ENCODE measurements at places on chromosomes 13 and 19.

DNA sequence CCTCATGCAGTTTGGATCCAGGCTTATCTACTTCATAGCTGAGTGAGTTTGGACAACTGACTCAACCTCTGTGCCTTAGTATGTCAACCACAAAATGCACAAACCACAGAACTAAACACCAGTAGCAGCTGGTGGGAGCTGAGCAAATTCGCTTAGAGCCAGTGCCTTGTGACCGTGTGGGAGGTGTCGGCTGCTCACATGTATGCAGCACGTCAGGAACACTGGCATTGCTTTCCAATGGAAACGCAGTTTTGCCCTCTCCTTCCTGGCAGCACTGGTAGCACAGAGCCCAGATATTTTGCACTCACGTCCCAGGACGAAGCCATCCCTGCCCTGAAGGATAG lies 8.3 kb upstream of the NTN5 start:
- no peak for DNase-seq

DNA sequence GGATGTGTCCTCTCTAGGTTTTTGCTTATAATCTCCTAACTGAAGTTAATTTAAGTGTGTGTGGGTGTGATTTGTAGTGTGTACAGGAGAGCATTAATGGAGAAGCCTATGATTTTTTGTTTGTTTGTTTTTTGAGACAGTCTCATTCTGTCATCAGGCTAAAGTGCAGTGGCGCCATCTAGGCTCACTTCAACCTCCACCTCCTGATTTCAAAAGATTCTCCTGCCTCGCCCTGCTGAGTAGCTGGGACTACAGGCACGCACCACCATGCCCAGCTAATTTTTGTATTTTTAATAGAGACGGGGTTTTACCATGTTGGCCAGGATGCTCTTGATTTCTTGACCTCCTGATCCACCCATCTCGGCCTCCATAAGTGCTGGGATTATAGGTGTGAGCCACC lies 20.6 kb downstream of the ZNF701 start:
- no peak for DNase-seq

DNA sequence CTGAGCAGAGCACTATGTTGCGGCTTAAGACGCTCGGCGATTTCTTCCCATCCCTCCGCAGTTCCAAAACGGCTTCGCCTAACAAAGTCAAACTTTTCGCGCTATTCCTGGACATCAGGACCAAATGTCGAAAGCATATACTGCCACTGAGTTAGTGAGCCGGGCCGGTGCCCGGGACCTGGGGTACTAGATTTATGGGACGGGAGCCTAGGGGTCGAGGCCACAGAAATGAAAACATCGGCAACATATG lies 699 bp downstream of the RCBTB2 start:
- no peak for DNase-seq

- DNase-seq, result no peak
Measured at GRCh38 chr13:113051641-113052040, 54.0 kb upstream of the F7 start.

- DNase-seq, result no peak
Measured at GRCh38 chr19:28103921-28104320, 1109.0 kb downstream of the UQCRFS1 start.

DNA sequence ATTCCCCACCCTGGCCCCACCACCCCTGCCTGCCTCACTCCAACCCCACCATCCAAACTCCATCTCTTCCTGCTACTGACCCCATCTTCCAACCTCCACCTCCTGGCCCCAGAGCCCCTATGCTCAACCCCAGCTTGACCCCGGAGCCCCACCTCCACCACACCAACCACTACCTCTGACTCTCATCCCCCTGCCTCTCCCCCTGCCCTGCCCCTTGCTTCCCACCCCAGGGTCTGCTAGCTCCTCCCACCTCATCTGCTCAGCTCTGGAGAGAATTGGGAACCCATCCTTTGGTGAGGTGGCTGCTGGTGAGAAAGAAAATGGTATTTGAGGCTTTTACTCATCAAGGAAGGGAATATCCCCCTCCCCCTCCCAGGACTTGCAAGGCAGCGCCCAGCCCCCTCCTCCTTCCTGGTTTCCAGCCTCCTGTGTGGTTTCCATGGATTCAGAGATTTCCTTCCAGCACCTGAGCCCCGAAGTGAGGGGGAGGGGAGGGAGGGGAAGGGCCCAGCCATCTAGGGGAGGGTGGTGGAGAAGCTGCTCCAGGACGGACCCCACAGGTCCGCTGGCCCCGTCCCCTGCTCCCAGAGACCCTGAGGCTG lies 11.4 kb upstream of the PEPD start:
- no peak for DNase-seq

DNA sequence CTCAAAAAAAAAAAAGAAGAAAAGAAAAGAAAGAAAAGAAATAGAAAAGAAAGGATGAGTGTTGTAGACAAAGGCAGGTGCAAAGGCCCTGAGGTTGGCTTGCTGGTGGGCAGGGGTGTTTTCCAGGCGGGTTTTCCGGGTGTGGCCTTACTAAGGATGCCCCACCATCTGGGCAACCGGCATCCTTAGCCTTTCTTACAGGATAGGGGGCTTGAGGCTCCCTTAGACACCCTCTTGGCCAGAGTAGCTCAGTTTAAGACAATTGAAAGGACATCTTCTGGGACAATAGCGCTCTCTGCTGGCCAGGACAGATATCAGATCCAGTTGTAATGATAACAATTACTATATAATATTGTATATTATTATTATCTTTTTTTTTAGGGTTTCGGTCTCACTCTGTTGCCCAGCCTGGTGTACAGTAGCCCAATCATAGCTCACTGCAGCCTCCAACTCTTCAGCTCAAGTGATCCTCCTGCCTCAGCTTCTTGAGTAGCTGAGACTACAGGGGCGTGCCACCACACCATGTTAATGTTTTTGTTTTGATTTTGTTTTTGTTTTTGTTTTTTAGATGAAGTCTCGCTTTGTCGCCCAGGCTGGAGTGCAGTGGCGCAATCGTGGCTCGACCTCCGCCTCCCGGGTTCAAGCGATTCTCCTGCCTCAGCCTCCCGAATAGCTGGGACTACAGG lies 1.4 kb upstream of the QTRT1 start:
- DNase-seq, result peak; percentile 83

DNA sequence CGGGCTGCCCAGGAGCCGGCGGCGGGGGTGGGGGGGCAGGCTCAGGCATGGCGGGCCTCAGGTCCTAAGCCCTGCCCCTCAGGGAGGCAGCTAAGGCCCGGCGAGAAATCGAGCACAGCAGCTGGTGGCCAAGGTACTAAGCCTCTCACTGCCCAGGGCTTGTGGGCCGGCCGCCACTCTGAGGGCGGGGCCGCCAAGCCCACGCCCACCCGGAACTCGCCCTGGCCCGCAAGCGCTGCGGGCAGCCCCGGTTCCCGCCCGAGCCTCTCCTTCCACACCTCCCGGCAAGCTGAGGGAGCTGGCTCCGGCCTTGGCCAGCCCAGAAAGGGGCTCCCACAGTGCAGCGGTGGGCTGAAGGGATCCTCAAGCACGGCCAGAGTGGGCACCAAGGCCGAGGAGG lies 33.1 kb downstream of the PCDH8 start:
- DNase-seq, result no peak

- peak; percentile 64 for DNase-seq
Measured at GRCh38 chr19:3365836-3366752, at the start of gene NFIC. Gene NFIC, plus strand, starts transcription at chr19:3366583. Its CDS starts 54 bp downstream, at chr19:3366637.

- DNase-seq, result no peak
Measured at GRCh38 chr13:48631441-48631840, 22.3 kb upstream of the CYSLTR2 start.

GRCh38 chr13:50998326-50998725 lies 88.7 kb downstream of the RNASEH2B start:
- DNase-seq, result no peak

- DNase-seq, result no peak
Measured at GRCh38 chr13:75454497-75454896, 27.5 kb downstream of the TBC1D4 start.

DNA sequence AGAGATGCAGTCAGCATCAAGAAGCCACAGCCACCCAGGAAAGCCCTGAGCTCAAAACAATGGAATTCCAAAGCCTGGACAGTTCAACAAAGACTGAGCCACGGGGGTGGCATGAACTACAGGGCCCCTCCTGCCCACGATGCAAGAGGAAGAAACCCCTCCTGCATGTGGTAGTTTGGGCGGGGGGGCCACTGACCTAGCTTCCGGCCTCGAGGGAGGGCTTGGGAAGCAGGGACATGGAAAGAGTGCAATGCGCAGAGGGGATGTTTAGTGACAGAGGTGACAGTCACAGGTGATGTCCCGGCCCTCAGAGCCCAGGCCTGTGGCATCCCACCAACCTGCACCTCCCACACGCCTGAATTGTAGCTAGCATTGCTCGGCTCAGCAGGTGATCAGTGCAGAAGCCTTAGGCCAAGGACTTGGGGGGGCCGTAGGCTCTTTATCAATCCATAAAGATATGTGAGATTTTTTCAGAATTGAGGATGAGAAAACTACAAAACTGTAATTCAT lies 318.8 kb downstream of the TEX29 start:
- no peak for DNase-seq

DNA sequence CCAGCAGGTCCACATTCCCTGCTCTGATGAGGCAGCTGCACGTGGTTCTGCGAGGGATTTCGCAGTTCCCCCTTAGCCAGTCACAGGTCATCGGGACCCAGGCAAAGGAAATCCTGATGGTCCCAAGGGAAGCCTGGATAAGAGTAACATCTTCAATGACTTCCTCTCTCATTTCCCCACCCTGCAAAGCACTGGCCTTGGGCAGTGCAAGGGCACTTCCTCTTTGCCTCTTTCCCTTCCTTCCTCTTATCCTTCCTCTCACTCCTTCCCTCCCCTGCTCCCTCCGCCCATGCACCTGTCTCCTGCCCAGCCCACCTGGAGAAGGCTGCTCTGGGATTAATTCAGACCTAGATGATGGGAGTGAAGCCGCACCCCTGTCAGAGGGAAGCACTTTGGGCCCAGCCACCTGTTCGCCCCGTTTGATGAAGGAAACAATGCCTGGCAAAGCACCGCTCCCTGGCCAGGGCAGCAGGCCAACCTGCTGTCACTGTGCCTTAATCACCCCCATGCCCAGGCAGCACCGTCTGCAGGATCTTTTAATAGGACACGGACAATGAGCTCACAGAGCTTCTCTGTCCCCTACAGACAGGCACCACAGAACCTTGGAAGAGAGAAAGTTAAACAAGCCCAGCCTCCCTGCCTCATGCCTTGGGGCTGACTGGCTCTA lies 113.5 kb upstream of the PABPC3 start:
- DNase-seq, result no peak

GRCh38 chr13:95385798-95386197 lies 84.5 kb upstream of the ABCC4 start:
- DNase-seq, result no peak

- no peak for DNase-seq
Measured at GRCh38 chr19:18362934-18363542, 22.6 kb downstream of the PGPEP1 start.

DNA sequence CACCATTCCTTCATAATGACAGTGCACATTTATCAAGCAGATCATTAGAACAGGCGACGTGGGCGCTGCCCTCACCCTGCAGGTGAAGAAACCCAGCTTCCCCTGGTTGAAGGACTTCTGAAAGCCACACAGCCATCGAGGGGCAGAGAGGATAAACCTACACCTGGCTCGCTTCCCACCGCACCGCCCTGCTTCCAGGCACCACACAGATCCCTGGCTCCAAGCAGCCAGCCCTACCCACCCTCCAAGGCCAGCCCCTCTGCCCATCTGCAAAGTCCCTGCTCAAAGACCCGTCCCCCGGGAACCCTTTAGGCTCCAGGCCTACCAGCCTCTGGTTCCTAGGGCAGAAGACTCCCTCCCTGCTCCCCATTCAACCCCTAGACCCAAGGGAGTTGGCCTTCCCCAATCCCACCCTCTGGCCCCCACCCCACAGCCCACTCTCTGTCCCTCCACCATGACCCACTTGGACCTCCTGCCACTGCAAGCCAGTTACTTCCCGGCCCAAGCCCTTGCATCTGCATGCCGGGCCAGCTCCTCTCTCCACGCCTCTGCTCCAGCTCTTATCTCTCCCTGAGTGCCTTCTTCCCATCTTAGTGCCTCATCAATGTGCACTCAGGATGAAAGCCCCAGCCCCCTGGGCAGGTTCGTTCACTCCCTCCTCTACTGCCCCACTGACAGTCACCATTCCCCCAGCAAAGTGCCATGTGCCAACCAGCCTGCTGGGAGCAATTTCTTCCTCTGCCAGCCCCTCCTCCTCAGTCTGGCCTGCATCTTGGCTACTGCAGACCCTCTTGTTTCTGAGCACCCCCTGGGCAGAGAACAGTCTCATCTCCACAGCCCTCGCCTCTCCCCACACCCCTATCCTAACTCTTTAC lies 28.0 kb downstream of the PEPD start:
- DNase-seq, result no peak

DNA sequence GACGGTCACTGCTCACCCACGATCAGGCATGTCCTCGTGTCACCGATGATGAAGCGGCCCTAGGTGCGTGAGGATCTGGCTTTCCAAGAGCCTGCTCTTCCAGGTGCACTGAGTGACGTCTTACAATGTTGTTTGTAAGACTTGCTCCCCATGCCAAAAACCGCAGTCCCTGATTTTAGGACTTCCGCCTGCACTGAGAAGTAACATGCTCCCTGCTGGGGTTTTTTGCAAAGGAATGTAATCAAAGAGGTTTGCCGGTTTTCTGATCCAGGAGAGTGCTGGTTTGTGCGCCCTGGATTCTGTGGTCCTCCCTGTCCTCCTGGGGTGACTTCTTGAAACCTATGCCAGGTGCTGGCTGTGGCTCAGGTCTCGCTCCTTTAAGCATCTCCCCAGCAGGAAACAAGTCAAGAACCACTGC lies 38.8 kb downstream of the MYO9B start:
- no peak for DNase-seq

GRCh38 chr13:26816881-26817280 lies 56.3 kb upstream of the GPR12 start:
- no peak for DNase-seq

DNA sequence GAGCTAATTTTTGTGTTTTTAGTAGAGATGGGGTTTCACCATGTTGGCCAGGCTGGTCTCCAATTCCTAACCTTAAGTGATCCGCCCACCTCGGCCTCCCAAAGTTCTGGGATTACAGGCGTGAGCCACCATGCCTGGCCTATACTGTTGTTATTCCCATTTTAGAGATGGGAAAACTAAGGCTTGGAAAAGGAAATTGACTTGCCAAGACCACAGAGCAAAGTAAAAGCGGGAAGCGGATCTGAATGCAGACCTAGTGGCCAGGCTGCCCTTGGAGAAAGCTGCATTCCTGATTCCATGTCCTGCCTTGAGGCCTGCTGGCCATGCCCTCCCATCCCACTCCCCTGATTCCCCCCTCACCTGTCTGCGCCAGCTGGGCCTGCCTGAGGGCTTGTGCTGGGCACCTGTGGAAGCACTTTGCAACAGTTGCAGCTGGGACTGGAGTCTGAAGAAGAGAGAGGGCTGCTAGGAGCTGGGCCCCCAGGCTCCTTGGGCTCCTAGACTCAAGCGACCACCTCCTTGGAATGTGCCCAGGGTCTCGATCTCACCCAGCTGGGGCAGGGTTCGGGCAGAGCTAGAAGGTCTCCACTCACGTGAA lies 5.7 kb downstream of the PALM3 start:
- no peak for DNase-seq
